ENCODE measurements at places on chromosomes 2 and 18.

DNA sequence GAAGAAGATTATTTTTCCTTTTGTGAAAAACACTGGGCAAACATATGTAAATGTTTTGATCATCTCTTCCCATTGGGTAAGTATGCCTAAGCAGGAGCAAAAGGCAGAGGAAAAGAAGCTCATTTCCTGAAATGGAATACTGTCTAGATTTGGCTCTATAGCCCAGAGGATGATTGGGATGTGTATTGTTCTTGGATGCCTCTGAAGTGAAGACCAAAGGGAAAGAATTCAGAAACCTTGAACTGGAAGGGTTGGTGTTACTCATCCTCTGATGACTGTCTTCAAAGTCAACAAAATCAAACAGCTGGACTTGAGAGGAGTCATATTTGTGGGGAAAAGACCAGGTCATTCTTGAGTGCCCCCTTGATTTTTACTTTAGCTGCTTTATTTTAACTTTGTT is 112.6 kb upstream of the NT5C1B start:
- DNase-seq, result peak; percentile 8

- DNase-seq, result no peak
Observed at GRCh38 chr2:33343387-33343895, 133.0 kb upstream of the RASGRP3 start.

DNA sequence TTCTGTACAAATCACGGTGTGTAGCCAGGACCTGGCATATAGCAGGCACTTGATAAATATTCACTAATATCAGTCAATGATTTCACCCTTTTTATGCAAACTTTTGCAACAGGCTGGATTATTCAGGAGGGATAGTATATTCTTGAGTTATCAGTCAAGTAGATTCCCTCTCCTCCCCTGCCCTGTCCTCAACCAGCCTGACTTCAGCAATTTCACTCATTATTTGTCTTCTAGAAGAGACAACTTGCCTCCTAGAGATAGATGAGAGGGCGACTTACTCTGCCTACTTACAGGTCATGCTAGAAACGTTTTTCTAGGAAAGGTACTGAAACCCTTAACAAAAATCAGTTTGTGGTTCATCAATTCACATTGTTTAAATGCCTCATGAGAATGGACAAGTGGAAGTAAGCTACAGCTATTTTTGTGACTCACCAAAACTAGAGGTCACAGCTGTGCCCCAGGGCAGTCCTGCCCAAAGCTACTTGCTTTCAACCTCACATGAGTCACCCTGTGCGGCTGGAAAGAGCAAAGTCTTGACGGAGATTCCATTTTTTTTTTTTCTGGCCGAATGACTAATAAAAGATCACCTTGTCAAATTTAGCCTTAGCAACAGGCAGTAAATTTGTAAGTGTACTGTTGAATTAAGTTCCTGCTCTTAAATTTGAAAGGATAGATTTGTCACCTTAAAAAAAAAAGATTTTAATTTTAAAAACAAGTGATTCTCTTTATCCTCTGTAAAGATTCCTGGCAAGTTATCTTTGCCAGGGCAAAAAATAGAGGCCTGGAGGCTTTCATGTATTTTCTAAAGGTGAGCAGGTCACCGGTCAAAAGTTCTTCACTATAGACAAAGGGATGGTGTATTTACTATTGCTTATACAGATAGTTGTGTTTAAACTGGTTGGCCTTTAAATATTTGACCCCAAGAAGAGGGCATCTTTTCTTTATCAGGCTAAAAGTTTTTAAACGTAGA is 109.0 kb upstream of the SLC35G4 start:
- peak; percentile 92 for DNase-seq

DNA sequence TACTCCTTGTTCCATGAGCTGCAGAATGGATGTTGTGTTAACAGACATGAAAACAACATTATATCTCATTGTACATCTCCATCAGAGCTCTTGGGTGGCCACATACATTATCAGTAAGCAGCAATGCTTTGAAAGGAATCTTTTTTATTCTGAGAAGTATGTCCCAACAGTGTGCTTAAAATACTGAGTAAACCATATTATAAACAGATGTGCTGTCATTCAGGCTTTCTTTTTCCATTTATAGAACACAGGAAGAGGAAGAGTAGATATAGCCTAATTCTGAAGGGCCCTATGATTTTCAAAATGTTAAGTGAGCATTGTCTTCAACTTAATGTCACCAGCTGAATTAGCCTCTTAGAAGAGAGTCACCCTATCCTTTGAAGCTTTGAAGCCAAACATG is 44.3 kb upstream of the CABYR start:
- DNase-seq, result no peak

- DNase-seq, result no peak
Observed at GRCh38 chr2:45354776-45355175, 256.3 kb downstream of the SRBD1 start.

DNA sequence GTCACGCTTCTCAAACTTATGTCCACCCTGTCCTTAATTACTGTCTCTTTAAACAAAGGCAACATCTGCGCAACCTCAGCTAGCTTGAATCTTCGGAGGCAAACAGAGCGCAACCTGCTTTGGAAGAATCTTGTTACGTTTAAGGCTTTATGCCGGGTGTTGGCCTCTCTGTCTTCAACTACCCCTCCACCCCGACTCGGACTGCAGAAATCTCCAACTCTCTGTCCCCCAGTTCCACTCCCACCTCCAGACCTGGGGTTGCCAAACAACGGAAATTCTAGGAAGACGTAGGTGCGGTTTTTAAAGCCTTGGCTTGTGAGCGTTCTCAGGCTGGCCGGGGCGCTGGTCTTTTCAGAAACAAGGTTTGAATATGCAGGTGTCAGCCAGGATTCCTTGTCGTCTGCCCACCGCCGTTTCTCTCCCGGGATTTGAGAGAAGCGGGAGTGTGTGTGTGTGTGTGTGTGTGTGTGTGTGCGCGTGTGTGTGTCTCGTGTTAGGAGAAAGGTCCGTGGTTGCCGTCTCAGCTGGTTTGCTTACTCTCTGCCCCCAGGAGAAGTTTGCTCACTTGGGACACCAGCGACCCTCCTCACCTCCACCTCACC is 1.1 kb upstream of the ONECUT2 start:
- no peak for DNase-seq

DNA sequence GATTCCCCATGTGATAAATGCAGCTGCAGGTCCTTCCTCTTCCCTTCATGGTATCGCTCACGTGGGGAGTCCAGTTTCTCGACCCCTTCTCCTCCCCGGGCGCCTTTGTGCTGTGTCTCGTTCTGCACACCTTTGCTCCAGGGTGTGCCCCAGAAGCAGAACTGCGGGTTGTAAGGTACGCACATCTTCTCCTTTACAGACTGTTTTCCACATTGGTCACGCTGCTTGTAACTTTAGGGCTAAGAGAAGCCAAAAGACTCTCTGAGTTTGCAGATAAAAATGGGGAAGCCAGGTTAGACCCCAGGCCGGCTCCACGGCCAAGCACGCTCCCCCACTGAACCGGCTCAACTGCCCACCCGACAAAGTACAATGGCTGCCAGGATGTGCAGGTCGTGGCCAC is 45.9 kb upstream of the TFCP2L1 start:
- no peak for DNase-seq

DNA sequence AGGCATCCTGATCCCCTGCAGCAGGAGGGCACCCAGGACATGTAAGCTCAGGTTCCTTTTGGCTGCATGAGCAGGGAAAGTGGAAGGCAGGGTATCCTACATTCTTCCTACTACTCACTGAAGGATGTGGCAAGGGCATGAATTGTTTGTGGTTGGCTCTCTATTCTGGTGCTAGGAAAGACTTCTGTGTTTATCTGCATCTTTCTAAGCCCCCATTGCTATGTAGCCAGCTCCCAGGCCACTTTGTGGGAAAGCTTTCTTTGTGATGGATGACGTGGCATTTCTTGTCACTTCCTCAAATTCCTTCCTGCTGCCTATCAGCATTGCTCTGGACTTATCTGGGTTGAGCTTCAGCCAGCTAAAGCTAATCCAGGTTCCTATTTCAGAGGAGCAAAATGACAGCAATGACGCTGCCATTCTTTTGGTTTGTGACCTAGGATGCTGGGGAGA is 46.2 kb downstream of the MEIS1 start:
- no peak for DNase-seq

DNA sequence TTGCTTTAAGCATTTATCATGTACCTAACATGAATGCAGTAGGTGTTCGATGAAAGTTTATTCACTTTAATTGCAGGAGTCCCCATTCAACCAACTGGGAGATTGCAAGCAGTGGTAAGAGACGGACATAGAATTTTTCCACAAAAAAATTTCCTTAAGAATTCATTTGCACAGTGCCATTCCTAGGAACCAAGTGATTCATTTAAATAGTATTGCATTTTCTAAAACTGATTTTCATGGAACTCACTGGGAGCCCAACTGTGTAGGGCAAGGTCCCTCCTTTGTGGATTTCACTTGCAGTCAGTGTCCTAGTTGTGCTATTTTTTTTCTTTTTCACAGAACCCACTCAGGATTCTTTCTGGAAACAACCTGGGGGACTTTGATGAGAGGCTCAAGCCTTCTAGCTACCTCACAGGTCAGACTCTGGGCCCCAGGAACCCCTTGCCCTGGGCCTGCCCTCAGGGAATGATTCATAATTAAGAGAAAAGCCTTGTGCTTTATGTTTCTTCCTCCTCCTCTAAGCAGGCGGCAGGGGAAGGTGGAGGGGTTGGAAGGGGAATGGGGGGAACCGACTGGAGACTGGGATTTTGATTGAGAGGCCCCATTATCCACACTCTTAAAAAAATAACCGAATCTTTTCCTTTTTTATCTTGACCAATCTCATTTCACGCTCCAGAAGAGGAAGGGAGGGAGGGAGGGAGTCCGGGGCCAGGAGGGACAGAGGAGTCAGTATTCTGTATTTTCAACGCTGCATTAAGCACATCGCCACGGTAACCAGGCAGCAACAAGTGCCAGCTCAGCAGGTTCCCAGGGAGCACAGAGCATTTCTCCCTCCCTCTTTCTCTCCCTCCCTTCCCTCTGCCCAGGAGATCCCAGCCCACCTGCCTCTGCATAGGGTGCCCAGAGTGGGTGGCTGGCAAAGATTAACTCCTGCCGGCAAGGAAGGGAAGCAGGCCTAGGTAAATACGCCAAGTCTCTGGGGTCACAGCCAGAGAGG is 51.8 kb downstream of the PSD4 start:
- DNase-seq, result no peak

DNA sequence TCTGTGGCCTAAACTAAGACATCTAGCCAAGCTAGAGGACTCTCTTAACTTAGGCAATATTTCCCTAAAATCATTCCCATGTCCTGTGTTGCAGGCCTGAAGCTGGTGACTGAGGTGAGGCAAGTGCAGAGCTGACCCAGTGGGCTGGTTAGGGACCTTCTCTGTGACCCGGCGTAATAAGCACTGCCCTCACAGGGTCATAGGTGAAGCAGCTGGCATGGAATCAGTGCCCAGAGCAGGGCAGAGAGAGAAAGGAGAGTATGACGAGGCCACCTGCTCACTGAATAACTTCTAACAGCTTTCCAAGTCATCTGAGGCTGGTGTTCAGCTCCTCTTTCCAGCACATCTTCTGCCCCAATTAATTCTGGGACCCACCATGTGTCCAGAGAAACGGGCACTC is 197.0 kb downstream of the ANAPC1 start:
- DNase-seq, result no peak

GRCh38 chr2:190722835-190723234 is 74.0 kb downstream of the NAB1 start:
- DNase-seq, result no peak

Data from RWPE1 (cell line).